ENCODE measurements at places on chromosomes 3 and 15.
A peak's percentile ranks its signal among the peaks of the same experiment; 100 is the strongest.

GRCh38 chr3:177833332-177833731, 636.0 kb upstream of the TBL1XR1 start:
- H3K27me3 ChIP-seq = no peaks in the 10 kb centered on the region
- no peak overlapping the region for H3K4me3 ChIP-seq
- no peak for DNase-seq
- H3K36me3 ChIP-seq = no peaks in the 10 kb centered on the region
- no peak overlapping the region for H3K27ac ChIP-seq

DNA sequence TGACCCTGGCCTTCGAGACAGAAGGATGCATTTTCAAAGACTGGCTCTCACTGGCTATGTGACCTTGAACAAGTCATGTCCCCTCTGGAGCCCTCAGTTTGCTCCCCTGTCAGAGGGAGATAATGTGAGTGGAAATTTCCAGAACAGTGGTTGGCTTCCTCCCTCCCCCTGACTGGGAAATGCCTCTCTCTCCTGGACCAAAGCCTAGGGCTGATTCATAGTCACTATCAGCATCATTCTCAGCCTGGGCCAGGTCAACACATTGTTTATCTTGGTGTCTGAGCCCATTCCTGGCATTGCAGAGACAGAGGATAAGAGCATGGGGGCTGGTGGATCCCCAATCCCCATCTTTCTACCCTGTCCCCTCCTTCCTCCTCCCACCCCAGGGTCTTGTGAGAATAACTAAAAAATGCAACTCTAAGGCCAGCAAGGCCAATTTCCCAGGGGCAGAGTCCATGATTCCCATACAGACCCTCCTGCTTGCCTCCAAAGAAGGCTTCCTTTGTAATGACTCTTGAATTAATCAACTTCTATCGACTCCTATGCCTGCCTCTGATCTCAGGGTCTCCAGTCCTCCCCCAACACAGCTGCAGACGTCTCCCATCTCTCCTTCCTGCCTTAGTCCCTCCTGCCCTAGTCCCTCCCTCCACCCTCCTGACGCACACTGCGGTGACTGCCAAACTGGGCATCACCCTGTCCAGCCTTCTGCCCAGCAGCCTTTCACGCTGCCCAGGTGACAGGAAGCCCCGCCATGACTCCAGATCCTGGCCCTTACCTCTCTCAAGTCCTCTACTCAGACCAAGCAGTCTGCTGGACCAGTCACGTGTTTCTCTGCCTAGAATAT, 35.4 kb upstream of the CORO2B start:
- H3K4me1 ChIP-seq = no peaks in the 10 kb centered on the region
- peaks cover 47% of the 10 kb centered on the region for H3K27me3 ChIP-seq
- H3K27ac ChIP-seq = no peak overlapping the region
- DNase-seq = no peak

GRCh38 chr15:101256757-101257156, 4.9 kb upstream of the CHSY1 start:
- H3K36me3 ChIP-seq = peaks cover 11% of the 10 kb centered on the region
- H3K27me3 ChIP-seq = peaks cover 19% of the 10 kb centered on the region
- H3K4me1 ChIP-seq = peaks cover 10% of the 10 kb centered on the region
- DNase-seq = no peak
- H3K27ac ChIP-seq = no peak overlapping the region

GRCh38 chr3:155302481-155302880, 9.0 kb upstream of the STRIT1 start:
- no peak for DNase-seq
- no peaks in the 10 kb centered on the region for H3K36me3 ChIP-seq
- no peaks in the 10 kb centered on the region for H3K4me1 ChIP-seq
- no peaks in the 10 kb centered on the region for H3K27me3 ChIP-seq

GRCh38 chr15:60580650-60581376, 101.9 kb upstream of the ICE2 start:
- H3K36me3 ChIP-seq = peaks cover 73% of the 10 kb centered on the region
- DNase-seq = no peak
- no peaks in the 10 kb centered on the region for H3K27me3 ChIP-seq
- peak overlapping the region; percentile 89 for H3K27ac ChIP-seq

- no peak overlapping the region for H3K4me3 ChIP-seq
- H3K4me1 ChIP-seq = peaks cover 43% of the 10 kb centered on the region
Observed at GRCh38 chr3:72844436-72844993, 3.7 kb downstream of the SHQ1 start.

DNA sequence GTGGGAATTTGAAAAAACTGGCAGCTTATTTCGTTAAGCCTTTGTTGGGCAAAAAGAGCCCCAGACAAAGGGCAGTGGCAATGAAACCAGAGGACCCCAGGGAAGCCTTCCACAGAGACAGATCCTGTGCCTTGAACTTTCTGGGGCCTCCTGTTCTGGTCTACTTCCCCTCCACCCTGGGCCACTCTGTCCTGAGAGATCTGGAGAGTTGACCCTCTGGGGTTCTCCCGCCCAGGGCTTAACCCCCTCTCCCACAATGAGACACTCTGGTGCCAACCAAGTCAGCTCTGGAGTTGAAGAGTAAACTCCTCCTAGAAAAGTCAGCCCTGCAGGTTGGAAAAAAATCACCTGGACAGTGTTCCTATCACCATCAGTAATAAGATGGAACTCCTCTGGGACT, 20.8 kb downstream of the EHD4 start:
- no peak for DNase-seq
- H3K4me3 ChIP-seq = no peak overlapping the region
- H3K27ac ChIP-seq = no peak overlapping the region
- H3K27me3 ChIP-seq = no peaks in the 10 kb centered on the region

GRCh38 chr3:69563981-69564380, 175.3 kb upstream of the MITF start:
- H3K4me3 ChIP-seq = no peak overlapping the region
- H3K27ac ChIP-seq = no peak overlapping the region
- H3K36me3 ChIP-seq = no peaks in the 10 kb centered on the region

- no peak overlapping the region for H3K4me3 ChIP-seq
- peaks cover 64% of the 10 kb centered on the region for H3K27me3 ChIP-seq
- no peaks in the 10 kb centered on the region for H3K36me3 ChIP-seq
- H3K4me1 ChIP-seq = no peaks in the 10 kb centered on the region
Observed at GRCh38 chr15:55799291-55800212, 56.6 kb upstream of the PRTG start.

GRCh38 chr3:69628951-69629350, 110.3 kb upstream of the MITF start:
- no peaks in the 10 kb centered on the region for H3K36me3 ChIP-seq
- H3K27me3 ChIP-seq = no peaks in the 10 kb centered on the region
- H3K4me1 ChIP-seq = no peaks in the 10 kb centered on the region
- H3K4me3 ChIP-seq = no peak overlapping the region
- no peak overlapping the region for H3K27ac ChIP-seq

GRCh38 chr3:117084277-117084676, 374.7 kb downstream of the TUSC7 start:
- no peak overlapping the region for H3K27ac ChIP-seq
- H3K4me3 ChIP-seq = no peak overlapping the region
- no peak for DNase-seq
- H3K27me3 ChIP-seq = no peaks in the 10 kb centered on the region
- no peaks in the 10 kb centered on the region for H3K4me1 ChIP-seq

GRCh38 chr3:86793786-86794185, 197.2 kb downstream of the VGLL3 start:
- H3K36me3 ChIP-seq = no peaks in the 10 kb centered on the region
- no peaks in the 10 kb centered on the region for H3K27me3 ChIP-seq
- DNase-seq = no peak
- no peaks in the 10 kb centered on the region for H3K4me1 ChIP-seq
- no peak overlapping the region for H3K27ac ChIP-seq

DNA sequence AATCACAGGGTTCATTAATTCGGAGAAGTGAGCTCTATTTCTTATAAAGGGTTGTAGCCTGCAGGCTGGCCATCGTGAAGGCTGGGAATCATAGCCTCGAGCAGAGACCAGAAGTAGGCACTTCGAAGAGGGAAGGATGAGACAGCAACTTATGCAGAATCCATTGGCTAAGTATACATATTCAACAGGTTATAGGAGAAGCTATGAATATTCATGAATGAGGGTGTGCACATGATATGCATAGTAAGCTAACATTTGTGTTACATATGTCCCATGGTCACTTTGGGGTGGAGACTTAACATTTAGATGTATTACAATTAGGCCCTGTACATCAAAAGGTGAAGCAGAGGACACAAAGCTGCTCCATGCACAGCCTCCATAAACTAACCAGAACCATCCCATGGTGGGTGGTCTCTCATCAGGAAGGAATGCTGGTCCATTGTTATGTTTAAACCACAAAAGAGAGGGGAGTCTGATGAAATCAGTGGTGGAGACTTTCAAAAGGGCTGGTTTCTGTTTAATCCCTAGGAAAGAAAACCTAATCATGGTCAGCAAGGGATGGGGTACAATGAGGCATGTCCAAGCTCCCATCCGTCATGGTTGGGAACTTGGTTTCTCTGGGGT, 80.8 kb upstream of the FHIT start:
- H3K27me3 ChIP-seq = peaks cover 8% of the 10 kb centered on the region
- H3K27ac ChIP-seq = no peak overlapping the region
- H3K4me3 ChIP-seq = no peak overlapping the region
- no peaks in the 10 kb centered on the region for H3K4me1 ChIP-seq

GRCh38 chr15:98144388-98144787, 183.9 kb downstream of the ARRDC4 start:
- DNase-seq = no peak
- H3K36me3 ChIP-seq = no peaks in the 10 kb centered on the region
- H3K27me3 ChIP-seq = no peaks in the 10 kb centered on the region
- H3K4me1 ChIP-seq = no peaks in the 10 kb centered on the region
- H3K4me3 ChIP-seq = no peak overlapping the region

DNA sequence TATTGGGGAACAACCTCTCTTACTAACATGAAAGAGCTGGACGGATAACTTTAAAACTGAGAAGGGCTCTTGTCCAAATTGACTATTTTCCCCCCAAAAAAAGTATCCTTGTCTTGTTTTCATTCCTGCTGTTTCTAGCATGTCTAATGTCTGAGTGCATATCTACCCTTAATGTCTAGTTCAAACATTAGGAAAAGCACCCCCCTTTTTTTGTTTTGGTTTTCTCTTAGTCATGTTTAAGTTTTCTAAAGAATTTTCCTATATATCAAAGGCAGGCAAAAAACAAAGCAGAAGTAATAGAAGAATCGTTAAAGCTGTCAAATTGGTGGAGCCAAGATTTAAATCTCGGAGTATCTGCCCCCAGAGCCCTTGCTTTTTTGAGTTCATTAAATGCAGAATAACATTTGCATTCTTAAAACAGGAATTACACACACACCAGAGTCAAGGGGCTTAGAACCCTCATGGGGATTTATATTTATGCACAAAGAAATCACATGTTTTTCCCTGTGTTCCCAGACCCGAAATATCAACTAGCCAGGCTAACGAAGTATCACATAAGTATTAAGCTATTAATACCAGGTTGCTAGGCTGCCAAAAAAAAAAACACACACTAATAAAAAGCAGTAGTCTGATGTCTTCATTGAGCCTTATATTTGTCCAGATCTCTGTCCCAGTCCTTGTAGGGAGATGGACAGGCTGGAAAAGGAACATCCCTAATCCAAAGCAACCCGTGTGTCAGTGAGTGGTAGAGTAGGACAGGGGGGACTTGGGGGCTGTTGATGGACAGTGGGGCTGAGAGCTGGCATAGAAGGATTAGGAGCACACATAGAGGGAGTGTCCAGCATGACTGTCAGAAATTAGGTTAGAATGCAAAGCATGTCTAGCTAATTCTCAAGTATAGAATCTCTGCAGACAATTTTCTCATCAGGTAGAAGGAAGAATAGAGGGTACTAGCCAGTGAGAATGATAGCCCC, 103.6 kb upstream of the BFSP2 start:
- peaks cover 27% of the 10 kb centered on the region for H3K27me3 ChIP-seq
- no peaks in the 10 kb centered on the region for H3K4me1 ChIP-seq
- no peaks in the 10 kb centered on the region for H3K36me3 ChIP-seq
- DNase-seq = no peak
- no peak overlapping the region for H3K27ac ChIP-seq
- no peak overlapping the region for H3K4me3 ChIP-seq

- H3K4me1 ChIP-seq = no peaks in the 10 kb centered on the region
- H3K36me3 ChIP-seq = no peaks in the 10 kb centered on the region
- no peak overlapping the region for H3K27ac ChIP-seq
- peaks cover 25% of the 10 kb centered on the region for H3K27me3 ChIP-seq
- DNase-seq = no peak
- H3K4me3 ChIP-seq = no peak overlapping the region
Observed at GRCh38 chr3:149435996-149436885, 38.3 kb upstream of the TM4SF4 start.

DNA sequence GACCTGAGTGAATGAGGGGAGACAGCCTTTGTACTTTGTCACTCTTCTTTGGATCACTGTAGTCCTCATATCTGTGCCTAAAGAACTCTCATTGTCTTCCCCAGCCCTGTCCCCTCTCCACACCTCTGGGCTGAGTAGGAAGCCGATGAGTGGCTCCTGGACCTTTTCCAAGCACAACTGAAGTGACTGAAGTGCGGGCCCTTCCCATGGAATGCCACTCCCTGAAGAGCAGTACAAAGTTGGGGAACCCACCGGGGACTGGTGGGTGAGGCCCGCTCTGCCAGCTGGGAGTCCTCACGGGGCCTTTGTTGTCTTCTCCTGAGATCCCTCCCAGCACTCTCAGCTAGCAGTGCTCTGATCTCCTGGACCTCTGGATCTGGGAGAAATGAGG, 90.1 kb downstream of the AAGAB start:
- peak overlapping the region; percentile 78 for H3K27ac ChIP-seq
- H3K4me3 ChIP-seq = no peak overlapping the region
- no peak for DNase-seq
- H3K36me3 ChIP-seq = peaks cover 58% of the 10 kb centered on the region

DNA sequence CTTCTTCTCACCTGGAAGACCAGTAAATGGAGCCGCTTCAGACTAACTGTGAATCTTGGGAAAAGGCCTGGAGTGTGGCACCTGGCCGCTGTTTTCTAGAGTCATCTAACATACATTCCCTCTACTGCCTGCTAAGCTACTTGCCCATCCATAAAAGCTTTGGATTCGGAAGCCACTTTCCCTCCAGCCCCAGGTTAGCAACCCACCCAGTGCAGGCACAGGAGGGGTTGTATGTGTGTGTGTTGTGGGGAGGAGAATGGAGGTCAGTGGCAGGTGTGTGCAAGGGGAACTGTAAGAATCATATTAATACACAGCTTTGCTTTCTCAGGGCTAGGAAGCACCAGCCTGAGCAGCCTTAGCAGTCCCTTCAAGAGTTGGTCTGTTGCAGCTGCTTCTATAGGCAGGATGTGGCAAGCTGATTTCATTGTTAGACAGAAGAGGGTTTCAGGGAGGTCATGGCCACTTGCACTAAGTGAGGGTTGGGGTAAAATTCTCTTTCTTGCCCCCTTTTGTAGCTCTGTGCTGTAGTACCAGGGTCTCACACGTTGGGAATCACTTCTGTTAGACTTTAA, 8.9 kb downstream of the NSUN3 start:
- peaks cover 35% of the 10 kb centered on the region for H3K4me1 ChIP-seq
- H3K36me3 ChIP-seq = peaks cover 19% of the 10 kb centered on the region
- peak overlapping the region; percentile 52 for H3K27ac ChIP-seq
- H3K4me3 ChIP-seq = no peak overlapping the region

GRCh38 chr15:76310475-76311099, 682 bp downstream of the ETFA start:
- peak overlapping the region; percentile 91 for H3K4me3 ChIP-seq
- no peak for DNase-seq
- H3K27me3 ChIP-seq = no peaks in the 10 kb centered on the region
- H3K36me3 ChIP-seq = peaks cover 17% of the 10 kb centered on the region

All from effector memory CD8-positive, alpha-beta T cell (primary cell).